ENCODE measurements at places on chromosomes 4 and X.

DNA sequence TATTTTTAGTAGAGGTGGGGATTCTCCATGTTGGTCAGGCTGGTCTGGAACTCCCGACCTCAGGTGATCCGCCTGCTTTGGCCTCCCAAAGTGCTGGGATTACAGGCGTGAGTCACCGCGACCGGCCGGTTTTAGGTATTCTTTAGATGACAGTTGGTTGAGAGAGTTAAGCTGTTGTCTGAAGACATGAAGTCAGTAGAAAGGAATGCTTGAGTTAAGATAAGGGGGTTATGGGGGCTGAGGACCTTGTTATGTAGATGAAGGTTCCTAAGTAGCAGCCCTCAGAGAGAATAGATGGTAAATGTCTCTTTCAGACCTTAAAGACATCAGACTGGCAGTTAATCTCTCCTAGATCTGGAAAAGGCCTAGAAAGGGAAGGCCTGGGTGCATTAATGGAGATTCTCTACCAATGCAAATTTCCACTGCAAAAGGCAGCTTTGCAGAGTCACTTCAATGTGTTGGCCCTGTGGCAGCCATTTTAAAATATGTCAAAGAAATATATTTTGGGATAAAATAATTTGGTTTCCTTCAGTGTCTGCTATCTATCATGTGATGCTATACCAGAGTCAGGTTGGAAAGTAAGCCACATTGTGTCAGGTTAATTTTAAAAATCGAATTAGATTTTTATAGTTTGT lies 6.4 kb upstream of the ZNF674 start:
- DNase-seq, result no peak

DNA sequence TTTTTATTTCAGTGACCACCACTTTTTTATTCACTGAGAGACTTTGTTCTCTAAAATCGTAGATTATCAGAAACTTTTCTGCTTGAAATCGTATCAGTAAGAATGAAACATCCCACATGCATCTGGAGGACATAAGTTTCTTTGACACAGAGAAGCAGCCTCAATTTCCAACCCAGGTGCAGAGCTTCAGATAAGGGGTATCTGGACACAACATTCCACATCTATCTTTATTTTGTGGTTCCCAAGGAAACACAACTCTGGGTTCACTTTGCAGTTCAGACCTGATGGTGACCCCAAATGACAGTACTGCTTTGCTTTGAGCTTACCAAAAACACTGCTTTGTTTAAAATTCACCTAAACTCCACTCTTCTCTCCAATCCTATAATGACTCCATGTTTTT lies 1.3 kb upstream of the CLCN5 start:
- DNase-seq, result no peak

DNA sequence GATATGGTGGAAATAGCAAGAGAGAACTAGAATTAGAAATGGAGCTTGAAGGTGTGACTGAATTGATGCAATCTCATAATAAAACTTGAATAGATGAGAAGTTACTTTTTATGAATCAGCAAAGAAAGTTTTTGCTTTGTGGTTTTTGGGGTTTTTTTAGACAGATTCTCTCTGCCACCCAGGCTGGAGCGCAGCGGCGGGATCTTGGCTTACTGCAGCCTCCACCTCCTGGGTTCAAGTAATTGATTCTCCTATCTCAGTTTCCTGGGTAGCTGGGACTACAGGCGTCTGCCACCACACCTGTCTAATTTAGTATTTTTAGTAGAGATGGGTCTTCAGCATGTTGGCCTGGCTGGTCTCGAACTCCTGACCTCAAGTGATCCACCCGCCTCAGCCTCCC lies 23.7 kb upstream of the NEIL3 start:
- DNase-seq, result no peak

DNA sequence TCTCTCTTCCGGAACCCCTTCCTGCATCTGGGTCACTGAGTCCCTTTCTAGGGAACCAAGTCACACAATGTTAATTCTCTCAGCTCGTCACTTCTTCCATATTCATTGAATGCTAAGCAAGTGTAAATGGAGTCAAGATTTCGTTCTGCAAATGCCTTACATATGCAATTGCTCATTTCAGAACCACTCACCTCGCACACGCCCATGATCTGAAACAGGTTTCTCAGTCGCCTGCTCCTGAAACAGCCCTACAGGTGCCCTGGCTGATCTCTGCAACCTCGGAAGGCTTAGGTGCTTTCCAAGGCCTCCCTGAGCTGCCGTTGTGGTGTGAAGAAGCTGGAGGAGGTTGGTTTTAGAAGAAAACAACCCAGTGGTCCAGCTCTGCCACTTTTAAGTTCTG lies 100.8 kb upstream of the MSX1 start:
- DNase-seq, result no peak

- DNase-seq, result no peak
These were observed 5.2 kb upstream of the SORCS2 start for GRCh38 chr4:7187168-7187535.

DNA sequence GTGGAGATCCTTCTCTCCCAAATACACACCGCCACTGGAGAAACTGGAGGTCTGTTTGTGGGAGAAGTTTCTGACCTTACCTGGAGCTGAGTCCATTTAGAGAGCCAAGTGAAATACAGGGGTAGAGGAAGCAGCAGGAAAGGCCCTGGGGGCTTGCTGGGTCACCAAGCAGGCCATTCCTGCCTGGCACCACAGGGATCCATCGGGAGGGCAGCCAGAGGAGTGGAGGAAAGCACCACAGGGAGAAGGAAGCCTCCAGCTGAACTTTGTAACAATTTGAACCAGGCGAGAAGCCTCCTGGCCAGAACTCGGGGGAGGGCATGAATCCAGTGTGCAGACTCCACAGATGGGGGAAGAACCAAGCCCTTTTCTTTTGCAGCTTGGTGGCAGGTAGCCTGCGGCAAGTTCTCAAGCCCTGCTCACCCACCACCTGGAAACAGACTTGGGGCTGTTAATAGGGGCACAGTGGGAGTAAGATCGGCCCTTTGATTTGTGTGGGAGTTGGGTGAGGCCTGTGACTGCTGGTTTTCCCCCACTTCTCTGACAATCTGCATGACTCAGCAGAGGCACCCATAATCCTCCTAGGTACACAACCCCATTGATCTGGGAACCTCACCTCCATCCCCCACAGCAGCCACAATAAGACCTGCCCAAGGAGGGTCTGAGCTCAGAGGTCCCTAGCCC lies 94.6 kb downstream of the IRS4 start:
- no peak for DNase-seq

DNA sequence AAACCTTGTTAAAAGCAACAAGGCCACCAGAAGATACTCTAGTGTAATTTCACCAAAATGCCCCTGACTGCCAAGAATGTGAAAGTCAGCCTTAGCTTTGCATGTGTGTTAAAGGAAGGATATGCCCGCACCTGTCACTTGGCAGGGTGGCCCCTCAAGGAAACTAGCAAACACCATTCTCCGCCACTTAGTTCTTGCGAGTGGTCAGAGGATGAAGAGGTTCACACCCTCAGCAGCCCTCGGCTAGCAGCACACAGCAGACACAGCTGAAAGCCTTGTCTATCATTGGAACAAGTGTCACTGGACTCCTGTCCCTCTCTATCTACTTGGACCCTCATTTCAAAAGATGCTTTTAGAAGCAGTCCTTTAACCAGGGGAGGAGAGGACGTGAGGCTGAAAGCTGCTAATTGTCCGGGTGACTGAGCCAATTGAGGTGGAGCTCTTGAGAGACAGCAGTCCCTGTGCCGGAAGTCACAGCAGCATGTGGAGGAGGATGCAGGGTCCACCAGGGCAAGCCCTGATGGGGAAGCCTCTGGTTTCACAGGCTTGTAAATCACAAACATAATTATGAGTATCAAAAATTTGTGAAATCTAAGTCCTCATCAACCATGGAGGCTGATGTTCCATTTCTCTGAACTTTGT lies 18.0 kb downstream of the HHIP start:
- DNase-seq, result no peak
